ENCODE measurements at places on chromosomes 3 and 15. TPM values are rescaled to one million over a fixed set of nuclear protein-coding genes. Genes with fewer than 3 reads are reported as not detected.

Gene TP63
- under 0.01 TPM for total RNA-seq

Gene FBXW12
- 0.20 TPM for total RNA-seq

Gene SERPINI2
- total RNA-seq = not detected

Gene CRABP1
- total RNA-seq = not detected

Gene C2CD4B
- total RNA-seq = not detected

Gene SRGAP3
- 5.1 TPM for total RNA-seq

Gene SPRED1
- 68.0 TPM for total RNA-seq

Gene INO80
- total RNA-seq = 20.6 TPM

Gene ADPRH
- total RNA-seq = 2.7 TPM

Gene SLC24A5
- total RNA-seq = not detected

Gene ALPK3
- 0.20 TPM for total RNA-seq

Gene VILL
- 5.1 TPM for total RNA-seq

Gene CCDC50
- 52.2 TPM for total RNA-seq

Gene GTF2A2
- total RNA-seq = 19.1 TPM

Gene PPARG
- total RNA-seq = 84.1 TPM

Gene SEMA3B
- 0.59 TPM for total RNA-seq

Gene GOLGA8Q
- 1.1 TPM for total RNA-seq

Gene CPN2
- total RNA-seq = not detected

Gene MUC4
- not detected for total RNA-seq

Gene RPL29
- total RNA-seq = 932 TPM

Gene TMEM158
- total RNA-seq = 26.8 TPM

Gene CTXND1
- not detected for total RNA-seq

Gene PIGZ
- 3.3 TPM for total RNA-seq

Gene ATP10A
- 2.6 TPM for total RNA-seq

Gene C3orf22
- not detected for total RNA-seq

Gene ARL6IP5
- 65.9 TPM for total RNA-seq

Gene SRPRB
- total RNA-seq = 66.1 TPM

Gene WDR49
- 0.20 TPM for total RNA-seq

Gene SLC28A1
- total RNA-seq = not detected

Gene GRAMD1C
- total RNA-seq = 1.8 TPM

Gene GHRL
- total RNA-seq = not detected

Gene MDFIC2
- not detected for total RNA-seq

Gene ITGB5
- 143 TPM for total RNA-seq

Gene CADM2
- not detected for total RNA-seq

Gene PLD1
- total RNA-seq = 7.7 TPM

Gene SH2D7
- total RNA-seq = not detected

Gene HTR3E
- not detected for total RNA-seq

Gene NR1I2
- not detected for total RNA-seq

Gene UNC45A
- total RNA-seq = 59.2 TPM

Gene SLC25A20
- total RNA-seq = 9.9 TPM

Gene MYH15
- 0.78 TPM for total RNA-seq

Gene AEN
- total RNA-seq = 36.7 TPM

Gene DPPA2
- not detected for total RNA-seq

Gene PPP1R14D
- not detected for total RNA-seq

Gene CLEC3B
- total RNA-seq = 33.4 TPM

Gene SLC9C1
- total RNA-seq = under 0.01 TPM

Gene ANAPC13
- 62.1 TPM for total RNA-seq

Gene DUOXA2
- not detected for total RNA-seq

Gene DUOX1
- under 0.01 TPM for total RNA-seq

Gene CYP1A2
- not detected for total RNA-seq

Gene NEK10
- 9.2 TPM for total RNA-seq

Gene FSIP1
- 0.98 TPM for total RNA-seq

Gene MAGI1
- total RNA-seq = 5.5 TPM

Gene STRIT1
- total RNA-seq = not detected

Gene MED12L
- total RNA-seq = 0.37 TPM

Gene IGSF10
- total RNA-seq = under 0.01 TPM

Gene DNAH1
- 6.6 TPM for total RNA-seq

Gene TMA7
- 170 TPM for total RNA-seq

Gene CFAP20DC
- total RNA-seq = 6.5 TPM
